HuH-7 (cell line): ENCODE measurements at places on chromosomes 13 and 19.

DNA sequence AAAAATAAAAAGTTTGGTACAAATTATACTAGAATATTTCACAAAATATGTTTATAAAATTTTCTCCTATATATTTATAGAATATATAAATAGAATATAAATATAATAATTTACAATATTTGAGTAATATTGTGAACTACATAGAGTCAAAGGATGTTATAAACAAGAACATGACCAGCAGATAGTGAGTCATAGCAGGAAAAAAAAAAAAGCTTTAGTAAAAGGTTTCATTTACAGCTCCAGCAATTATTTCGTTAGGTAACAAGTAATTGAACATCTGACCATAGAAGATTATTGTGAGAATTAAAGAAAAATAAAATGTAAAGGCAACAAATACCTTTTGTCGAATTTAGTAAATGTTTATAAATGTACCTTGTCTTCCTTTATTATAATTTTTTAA is 864.1 kb downstream of the PCDH17 start:
- no peak for DNase-seq

DNA sequence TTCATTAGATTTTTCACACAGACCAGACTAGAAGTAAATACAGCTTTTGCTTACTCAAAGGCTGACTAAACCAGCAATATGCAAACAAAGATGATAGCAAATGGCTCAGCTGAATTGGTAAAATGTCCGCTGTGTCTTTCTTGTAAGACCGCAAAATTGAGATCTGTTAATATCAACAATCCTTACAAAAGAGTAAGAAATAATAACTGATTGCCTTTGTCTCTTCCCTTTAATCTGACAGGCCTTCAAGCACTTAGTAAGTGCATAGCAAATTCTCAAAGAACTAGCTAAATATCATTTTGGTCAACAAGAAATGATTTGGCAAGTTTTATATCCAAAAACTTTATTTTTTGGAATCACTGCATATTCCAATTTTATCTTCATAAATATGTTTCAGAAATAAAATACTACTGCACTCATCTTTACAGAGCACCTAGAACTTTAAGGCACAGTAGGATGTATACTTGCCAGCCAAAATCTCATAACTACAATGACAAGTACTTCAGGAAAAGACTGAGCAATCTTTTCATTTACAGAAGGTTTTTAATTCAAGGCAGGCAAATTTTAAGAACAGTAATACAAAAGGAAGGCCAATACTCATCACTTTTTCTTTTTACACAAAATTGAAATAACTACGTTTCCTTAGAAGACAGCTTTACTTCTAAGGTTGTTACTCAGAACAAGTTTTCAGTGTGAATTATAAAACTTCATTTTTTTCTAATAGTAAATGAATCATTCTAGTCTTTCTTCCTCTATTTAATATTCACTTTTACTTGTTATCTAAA is 1.1 kb downstream of the ELF1 start:
- no peak for DNase-seq

GRCh38 chr19:51508059-51508733 is 6.6 kb upstream of the SIGLEC12 start:
- no peak for DNase-seq

DNA sequence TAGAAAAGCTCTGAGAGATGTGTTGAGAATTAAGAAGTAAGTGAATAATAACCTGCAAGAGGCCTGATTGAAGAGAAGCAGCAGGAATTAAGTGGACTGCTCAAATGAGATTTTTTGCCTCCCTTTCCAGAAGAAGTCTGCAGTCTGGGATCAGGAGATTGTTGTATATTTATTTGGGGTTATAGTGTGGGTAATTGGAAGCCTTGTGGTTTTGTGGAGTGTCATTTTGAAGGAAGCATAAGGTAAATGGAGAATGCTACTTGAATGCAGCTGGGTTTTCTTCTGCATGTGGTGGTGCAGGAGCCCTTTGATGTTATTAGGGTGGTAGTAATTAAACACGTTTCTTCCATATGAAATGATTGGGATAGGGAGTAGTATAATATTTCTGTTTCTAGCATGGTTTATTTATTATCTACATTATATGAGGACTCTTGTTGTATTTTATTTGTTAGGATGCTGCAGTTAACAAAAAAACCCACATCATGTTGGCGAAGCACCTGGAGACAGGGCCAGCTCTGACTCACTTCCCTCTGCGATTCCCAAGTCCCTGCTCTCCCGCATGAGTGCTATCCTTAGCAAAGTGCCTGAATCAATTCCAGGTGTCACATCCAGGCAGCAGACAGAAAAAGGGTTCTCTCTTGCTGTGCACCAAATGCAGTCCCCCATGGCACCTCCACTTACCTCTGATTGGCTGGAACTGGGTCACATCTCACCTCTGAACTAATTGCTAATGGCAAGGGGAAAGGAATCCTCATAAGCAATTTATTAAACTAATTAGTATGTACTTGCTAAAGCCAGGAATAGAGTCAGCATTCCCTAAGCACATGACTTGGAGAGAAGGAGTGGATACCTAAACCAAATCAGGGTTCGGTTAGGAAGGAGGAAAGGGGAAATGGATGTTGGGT is 54.8 kb downstream of the DGKH start:
- no peak for DNase-seq

DNA sequence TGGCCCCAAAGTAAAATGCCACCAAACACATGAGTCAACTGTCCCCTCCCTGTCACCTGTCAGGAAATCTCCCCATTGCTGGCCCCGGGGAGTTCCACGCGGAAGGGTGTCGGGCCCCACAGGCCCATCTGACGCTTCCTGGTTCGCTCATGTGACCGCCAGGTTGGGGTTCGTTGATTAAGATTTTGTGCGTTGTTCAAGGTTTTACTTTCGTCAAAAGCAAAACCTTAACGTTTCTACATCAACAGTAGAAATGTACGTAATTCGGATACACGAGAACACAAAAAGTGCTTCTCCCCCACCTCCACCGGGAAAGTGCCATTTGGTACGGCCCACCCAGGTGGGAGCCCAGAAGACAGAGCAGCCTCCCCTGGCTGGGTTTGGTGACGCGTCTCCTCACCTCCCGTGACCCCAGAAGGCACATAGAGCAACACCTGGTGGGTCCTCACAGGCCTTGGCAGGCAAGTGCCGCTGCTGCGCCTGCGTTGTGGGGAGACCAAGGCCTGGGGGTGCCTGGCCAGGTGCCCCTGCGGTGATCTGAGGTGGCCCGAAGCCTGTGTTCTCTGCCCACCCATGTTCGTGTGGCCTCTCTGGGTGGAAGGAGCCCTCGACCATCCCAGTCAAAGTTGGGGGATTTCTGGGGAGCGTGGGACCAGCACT is 161.6 kb downstream of the KDM4B start:
- no peak for DNase-seq

- no peak for DNase-seq
Observed at GRCh38 chr13:48009284-48009683, 8.2 kb upstream of the SUCLA2 start.

DNA sequence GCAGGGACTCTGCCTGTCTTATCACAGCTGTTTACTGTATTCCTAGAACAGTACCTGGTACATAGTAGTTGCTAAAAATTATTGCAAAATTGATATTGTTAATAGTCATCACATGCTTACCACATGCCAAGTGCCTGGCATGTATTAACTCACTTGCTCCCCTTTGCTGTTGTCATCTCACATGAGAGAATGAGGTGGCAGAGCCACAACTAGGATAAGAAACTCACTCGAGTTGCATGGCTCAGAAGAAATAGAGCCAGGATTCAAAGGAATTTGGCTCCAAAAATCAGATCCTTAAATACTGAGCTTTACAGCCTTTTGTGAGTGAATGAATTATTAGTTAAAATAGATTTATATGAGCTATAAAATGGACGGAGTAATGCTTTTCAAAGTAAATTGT is 42.6 kb downstream of the B3GLCT start:
- DNase-seq: no peak

DNA sequence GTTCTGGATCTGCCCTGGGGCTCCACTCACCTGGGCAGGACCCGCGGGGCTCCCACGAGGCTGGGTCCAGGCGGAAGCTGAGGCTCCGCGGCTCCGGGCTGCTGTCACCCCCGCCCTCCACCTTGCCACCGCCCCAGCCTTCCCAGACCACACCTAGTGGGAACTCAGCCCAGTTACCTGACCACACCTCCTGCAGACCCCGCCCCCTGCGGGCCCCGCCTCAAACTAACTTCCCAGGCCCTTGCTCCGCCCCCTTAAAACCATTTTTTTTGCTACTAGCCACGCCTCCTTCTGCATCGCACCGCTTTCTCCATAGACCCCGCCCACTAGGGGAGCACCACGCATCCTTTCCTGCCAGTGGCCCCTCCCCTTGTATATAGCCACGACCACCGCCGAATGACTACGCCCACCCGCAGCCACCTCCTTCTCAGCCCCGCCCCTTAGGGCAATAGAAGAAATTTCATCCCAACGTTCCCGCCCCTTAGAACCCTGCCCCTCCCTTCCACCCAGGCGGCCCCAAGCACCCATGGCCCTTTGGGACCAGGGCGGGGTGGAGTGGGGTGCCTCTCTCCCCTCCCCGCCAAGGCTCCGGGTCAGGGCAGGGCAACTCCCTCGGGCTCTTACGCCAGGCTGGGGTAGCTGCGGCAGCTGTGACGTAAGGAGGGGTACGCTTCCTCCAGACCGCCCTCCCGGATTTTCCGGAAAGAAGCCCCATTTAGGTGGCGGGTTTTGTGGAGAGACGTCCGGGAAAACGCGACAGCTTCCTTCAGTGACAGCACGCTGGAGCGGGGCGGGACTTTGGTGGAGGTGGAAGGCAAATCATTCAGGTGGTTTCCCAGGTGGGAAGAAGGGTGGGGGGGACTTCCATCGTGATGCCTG is at the start of gene SH2D3A:
Gene SH2D3A (minus strand): TSS at position 79 of the 879 bp plus-strand sequence. CDS start 3,687 bp downstream, outside the sequence.
- peak; percentile 67 for DNase-seq

DNA sequence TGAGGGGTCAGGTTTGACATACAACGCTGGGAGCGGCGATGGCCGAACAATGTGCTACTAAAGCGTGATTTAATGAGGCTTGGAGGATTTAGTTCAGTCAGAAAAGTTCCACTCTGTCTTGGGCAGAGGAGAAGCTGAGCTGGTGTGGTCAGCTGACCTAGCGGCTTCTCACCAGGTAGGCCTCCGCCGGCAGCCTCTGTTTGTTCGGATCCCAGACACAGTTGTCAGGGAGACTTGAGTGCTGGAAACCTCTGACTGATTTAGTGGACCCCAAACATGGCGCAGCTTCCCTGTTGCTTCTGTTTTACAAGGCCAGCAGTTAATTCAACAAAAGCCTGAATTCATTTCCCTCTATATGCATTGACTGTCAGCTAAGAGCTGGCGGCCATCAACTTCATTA is 36.5 kb upstream of the OLFM4 start:
- no peak for DNase-seq

- peak; percentile 9 for DNase-seq
Observed at GRCh38 chr19:41435936-41436673, 3.6 kb downstream of the DMAC2 start.

DNA sequence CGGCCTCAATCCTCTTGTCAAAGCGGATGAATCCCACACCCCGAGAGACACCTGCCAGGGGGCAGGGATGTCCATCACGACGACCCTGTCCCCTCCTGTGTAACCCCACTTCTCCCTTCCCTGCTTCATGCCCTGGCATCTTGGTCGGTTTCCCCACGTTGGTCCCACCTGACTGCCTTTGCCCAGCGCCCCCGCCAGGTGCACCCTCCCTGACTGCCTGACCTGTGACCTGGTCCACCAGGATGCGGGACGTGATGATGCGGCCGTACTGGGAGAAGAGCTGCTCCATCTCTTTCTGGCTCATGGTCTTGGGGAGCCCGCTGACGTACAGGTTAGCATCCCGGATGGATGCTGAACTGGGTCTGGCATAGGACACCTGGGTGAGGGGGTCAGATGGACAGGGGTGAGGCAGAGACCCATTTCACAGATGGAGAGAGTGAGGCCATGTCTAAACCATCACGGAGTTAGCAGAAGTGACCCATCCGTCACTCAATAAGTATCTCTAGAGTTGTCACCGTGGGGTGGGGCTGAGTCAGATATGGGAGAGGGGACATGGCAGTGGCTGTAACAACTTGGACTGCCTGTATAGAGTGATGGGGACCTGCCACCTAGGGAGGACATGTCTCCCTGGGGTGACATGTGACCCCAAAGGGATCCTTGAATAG is 22.5 kb downstream of the ELAVL3 start:
- DNase-seq: no peak

GRCh38 chr19:46009530-46010510 is 13.0 kb downstream of the PGLYRP1 start:
- DNase-seq: peak; percentile 82

DNA sequence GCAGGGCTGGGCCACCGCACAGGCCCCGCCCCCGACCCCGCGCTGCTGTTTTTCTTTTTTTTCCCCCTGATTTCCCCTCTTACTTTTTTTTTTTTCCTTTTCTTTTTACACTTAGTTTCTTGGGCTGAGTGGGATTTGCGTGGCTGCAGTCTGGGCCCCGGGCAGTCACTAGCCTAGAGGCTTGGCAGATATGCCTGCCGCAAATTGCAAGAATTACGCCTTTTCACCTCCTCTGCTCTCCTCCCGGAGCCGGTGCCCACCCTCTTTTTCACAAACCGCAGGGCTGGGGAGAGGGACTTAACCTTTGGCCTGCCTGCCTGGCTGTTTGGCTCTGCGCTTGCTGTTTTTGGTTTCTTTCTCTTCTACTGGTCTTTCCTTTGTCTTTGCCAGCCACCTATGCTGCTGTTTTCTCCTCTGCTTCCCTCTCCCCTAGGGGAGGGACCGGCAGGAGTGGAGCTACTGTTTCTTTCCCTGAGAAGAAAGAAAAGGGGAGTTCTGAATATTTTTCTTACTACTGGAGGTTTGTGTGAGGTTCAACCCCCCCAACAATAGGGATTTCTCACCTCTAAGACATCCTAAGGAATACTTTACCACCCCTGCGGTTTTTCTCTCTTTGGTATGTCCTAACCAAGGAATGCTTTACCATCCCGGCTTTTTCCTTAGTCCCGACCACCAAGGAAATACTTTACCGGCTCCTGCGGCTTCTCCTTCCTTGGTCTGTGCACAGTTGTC is 11.0 kb downstream of the ZNF552 start:
- DNase-seq: no peak

- no peak for DNase-seq
Observed at GRCh38 chr13:48429886-48430285, 17.0 kb upstream of the LPAR6 start.

GRCh38 chr19:952049-952679 is 26.3 kb downstream of the ARID3A start:
- no peak for DNase-seq

DNA sequence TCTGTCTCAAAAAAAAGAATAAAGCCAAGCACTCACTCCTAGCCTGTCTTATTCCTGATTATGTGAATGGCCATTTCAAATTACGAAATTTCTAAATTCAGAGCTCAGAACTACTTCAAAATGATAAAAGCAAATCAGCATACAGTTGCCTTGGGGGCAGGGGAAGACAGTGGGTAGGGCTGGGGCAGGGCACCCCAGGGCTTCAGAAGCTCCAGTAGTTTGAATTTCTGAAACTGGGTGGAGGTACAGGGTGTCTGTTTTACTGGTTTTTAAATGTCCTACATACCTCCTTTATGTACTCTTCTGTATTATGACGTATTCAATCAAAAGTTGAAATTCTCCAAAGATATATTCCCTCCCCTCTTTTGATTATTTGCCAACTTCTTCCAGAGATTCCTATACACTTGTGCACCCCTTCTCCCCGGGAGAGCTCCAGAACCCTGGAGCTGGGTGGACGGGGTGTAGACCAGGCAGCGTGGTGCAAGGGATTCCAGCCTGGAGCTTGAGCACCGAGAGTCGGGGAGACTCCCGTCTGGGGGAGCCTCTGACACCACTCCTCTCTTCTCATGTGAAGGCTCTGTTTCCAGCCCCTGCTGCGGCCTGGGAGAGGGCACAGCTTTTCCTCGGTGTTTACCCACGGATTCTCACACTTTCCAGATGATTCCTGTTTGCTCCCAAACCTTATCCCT is 84.7 kb upstream of the GPR183 start:
- no peak for DNase-seq

GRCh38 chr13:35858665-35859064 is 272.5 kb downstream of the DCLK1 start:
- DNase-seq: no peak
